ENCODE measurements at places on chromosomes 13 and 19.

- DNase-seq: no peak
These were observed 824.7 kb upstream of the SLITRK5 start for GRCh38 chr13:86846501-86846900.

GRCh38 chr13:45445053-45445452, 19.7 kb upstream of the COG3 start:
- no peak for DNase-seq

- DNase-seq: no peak
These were observed 53.9 kb downstream of the MCF2L start for GRCh38 chr13:113022745-113023574.

DNA sequence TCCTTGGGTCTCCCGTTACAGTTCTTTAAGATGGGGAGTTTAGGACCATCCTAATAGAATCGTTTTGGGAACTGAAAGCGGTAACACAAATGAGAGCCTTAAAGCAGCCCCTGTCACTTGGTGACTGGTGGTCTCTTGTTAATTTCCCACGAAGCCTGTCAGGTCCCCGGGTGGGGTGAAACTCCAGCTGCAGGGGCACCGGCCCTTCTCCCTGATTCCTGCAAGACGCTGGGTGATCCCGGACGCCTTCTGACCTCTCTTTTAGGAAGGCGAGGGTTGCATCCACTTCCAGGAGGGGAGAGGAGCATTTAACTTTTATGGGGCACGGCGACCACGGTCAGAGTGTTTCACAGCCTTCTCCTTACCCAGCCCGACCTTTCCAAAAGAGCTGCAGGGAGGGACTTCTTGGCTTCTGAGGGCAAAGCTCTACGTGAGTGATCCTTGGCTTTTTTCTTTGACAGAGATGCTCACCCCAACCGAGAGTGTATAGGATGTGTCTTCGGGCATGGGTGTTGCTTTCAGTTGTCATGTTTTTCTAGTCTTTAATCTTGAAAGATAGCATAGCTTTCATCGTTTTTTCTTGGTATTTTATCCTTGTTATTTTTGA, 688 bp downstream of the ZNF225 start:
- peak; percentile 8 for DNase-seq

DNA sequence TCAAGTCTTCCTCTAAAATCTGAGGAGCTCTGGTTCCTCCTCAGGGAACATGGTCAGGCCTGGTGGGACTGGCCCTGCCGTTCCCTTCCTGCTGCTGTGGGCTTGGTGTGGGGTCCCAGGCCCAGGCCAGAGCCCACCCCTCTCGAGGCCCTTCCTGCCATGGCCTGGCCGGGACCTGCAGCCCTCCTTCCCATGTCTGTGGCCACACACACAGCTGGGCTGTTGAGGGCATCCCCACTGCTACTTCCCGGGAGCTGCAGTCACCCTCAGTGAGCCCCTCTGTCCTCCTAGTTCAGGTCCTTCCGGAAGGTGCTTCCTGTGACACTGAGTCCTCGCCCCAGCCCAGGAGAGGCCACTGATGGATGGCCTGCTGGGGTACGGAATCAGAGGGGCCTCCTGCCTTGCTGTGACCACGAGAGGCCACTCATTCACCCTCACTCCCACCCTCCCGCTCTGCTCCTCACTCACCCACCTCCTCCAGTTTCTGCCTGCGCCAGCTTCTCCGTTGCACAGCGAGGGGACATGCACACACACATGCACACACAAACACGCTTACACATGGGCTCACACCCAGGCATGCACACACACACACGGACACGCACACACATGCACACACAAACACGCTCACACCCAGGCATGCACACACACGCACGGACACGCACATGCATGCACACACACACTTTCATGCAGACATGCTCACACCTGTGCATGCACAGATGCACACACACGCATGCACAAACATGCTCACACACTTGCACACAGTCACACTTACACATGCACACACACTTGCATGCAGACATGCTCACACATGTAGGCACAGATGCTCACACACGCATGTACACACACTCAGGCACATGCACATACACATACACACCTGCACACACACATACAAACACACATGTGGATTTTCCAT, 7.3 kb upstream of the MCF2L start:
- DNase-seq: no peak

- peak; percentile 73 for DNase-seq
These were observed 8.9 kb upstream of the MYO1F start for GRCh38 chr19:8585894-8586750.

- no peak for DNase-seq
These were observed 479.7 kb downstream of the FOXO1 start for GRCh38 chr13:40186626-40187323.

- DNase-seq: no peak
These were observed 16.2 kb downstream of the ZNF71 start for GRCh38 chr19:56611288-56611687.

DNA sequence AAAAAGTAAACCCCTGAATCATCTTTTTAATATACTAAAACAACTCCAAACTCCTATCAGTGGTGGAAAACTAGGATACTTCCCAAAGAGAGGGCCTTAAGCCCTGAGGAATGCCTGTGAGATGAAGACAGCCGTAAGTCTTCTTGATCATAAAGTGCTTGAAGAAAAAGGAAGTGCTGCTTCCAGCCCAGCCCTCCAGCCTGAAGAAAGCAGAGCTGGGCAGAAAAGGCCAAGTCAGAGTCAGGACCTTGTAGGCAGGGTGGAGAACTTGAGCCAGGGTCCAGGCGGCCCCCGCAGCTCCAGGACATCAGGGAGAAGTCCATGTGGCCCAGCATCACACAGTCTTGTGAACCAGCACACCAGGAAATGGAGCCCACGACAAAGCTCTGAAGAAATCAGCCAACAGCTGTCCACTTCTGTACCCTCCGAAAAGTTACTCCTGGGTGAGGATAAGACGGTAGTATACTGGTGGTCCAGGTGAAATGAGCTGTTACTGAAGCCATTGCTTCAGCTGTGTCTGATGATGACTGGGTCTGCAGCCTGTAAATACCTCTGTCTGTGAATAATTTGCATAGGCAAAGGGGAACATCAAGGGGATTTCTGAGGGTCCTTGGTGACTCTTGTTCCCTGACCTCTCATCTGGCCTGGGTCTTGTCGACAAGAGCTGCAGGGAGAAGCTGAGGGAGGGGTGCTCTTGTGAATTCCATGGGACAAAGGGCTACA, 18.7 kb upstream of the CRYL1 start:
- DNase-seq: no peak

DNA sequence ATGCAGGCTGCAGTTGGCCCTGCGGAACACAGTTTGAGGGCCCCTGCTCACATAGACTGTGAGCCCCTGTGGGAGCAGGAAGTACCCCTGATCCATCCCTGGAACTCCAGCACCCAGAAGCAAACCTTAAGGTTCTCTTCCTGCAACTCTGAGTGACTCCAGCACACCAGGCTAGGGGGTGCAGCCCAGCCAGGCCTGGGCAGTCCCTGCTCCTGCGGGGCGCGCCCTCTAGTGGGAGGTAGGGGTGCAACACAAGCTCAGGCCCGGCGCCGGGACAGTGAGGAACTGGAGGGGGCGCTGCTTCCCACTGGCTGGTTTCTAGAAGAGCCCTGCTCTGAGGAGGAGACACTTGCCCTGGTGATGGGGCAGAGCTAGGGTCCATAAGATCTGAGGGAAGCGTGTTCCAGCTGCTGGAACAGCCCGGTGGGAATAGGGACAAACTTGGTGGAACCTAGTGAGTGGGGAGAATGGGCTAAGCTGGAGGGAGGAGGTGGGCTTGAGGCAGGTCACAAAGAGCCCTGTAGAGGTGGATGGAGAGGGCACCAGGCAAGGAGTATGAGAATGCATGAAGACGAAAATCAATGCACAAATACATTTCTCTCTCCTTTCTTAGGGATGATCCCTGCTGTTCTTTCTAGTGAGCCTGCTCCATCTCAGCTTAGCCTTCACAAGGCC, 5.0 kb downstream of the ZSCAN5A start:
- DNase-seq: peak; percentile 76

GRCh38 chr19:38723990-38724854, 20.1 kb downstream of the CAPN12 start:
- DNase-seq: no peak

- no peak for DNase-seq
These were observed 1073.1 kb downstream of the SLITRK5 start for GRCh38 chr13:88744289-88744688.

GRCh38 chr19:42281146-42281826, 12.2 kb downstream of the CIC start:
- peak; percentile 47 for DNase-seq

DNA sequence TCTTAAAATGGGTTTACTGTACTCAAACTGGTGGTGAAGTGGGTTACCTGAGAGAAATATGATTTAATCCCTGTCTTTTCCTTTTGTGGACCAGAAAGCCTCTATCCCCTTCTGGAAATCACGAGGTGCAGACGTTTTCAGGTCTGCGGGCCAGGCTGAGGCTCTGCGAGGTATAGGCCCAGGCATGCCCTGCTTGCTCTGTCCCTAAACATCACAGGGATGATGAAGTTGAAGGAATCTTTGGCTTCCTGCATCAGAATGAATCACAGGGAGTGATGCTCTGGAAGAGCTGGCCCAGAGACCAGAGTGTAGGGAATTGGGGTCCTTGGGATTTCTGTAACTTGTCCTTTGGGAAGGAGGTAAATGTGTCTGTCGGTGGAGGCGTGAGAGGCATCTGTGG, 18.4 kb upstream of the CHST8 start:
- DNase-seq: no peak

- DNase-seq: no peak
These were observed 12.1 kb downstream of the MIR17HG start for GRCh38 chr13:91359631-91360030.

DNA sequence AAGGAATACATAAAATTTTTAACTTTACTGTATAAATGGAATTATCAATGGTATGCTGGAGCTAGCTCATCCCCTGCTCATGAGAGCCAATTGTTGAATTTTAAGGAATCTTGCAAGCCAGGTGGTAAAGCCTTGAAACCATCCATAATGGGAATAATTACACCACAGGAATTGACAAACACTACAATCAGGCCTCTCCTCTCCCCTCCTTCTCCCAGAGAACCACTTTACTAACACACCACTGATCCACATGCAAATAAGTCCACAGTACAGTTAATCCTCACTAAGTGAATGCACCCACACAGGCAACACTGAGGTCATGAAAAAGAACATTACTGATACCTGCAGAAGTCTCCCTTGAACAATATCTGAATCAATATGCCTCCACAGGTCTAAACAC, 140.5 kb downstream of the KLF12 start:
- DNase-seq: no peak

GRCh38 chr13:36945078-36945477, 25.0 kb upstream of the SMAD9 start:
- no peak for DNase-seq

GRCh38 chr13:23723471-23723870, 153.3 kb downstream of the TNFRSF19 start:
- DNase-seq: no peak

- DNase-seq: peak; percentile 58
These were observed 338 bp downstream of the RGCC start for GRCh38 chr13:41457589-41458186.

GRCh38 chr19:5099701-5100221, 130.8 kb downstream of the KDM4B start:
- DNase-seq: no peak

- no peak for DNase-seq
These were observed 5.2 kb downstream of the CEACAM4 start for GRCh38 chr19:41621654-41622053.

DNA sequence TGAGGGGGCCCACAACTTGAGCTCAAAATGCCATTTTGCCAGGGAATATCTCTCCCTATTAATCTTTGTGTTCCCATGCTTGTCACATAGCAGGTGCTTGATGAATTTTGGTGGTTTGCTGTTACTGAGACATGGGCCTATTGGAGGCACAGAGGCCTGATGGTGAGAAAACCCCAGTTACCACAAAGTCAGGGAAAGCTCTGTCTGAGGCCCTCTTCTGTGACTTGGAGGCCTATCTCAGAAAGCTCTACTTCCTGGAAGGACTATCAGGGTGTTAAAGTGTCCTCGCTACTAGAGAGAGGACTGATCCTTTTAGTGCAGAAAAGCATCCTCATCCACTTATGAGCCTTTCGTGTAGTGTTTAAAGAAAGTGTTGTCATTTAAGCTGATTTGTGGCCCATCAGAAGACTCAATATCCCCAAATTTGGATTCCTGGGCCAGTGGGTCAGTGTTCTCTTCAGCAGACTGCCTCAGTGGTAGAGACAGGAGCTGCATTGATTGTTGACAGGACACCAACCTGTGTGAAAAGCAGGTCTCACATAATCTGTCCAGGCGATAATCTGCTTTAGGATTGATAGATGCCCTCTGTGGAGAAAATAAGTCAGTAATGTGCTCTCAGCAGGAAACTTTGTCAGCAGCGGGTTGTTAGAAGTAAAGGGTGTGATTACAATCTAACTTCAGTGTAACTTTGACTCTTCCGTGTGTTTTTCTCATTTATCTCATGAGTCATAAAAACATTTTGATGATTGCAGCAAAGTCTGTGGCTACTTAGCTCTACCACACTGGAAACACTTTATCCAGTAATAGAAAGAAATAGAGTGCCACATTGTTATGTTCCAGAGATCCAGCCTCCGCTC, 121.0 kb downstream of the AKAP11 start:
- no peak for DNase-seq

DNA sequence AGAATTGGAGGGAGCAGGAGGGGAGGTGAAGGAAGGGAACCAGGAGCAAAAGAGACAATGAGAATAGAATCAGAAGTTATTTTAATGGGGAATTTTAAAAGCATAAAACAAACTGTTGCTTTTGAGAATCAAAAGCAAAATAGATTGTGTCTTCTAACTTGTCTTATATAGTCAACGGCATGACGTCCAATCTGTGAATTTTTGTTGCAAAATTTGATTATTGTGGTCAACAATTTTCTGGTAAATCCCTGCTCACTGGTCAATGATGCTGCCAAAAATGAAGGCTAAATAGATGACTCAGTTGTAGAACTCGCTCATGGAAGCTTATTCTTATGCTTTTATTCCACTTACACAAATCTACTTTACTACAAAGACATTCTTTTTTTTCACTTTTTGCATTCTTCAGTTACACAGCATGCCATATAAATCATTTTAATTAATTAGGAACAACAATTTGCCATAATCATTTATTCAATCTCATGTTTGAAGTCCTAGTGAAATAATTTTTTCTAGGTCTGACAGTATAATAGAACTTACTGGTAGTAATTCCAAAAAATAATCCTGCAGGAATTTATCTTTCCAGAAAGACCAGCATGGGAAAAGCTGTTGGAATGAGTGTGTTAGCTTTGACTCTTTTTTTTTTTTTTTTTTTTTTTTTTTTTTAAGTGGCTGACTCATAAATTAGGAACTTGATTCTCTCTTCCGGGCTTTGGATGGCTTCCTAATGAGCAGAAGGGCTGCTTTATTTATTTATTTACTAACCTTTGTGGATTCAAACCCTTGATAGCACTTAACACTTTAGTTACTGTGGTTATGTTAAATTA, 256.9 kb downstream of the SPRY2 start:
- DNase-seq: no peak

- DNase-seq: peak; percentile 43
These were observed 2.2 kb downstream of the CD70 start for GRCh38 chr19:6588508-6589345.

DNA sequence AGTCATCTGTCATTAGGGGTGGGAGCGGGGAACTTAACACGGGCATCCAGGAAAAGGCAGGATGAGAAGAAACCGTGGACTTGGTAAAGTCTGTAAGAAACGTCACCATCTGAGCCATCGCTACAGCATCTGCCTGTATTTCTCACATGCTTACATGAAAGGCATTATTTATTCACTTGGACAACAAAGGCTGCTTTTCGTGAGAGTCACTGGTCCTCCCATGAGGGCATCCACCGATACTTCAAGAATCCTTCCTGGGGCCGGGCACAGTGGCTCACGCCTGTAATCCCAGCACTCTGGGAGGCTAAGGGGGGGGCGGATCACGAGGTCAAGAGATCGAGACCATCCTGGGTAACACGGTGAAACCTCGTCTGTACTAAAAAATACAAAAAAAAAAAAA, 16.1 kb downstream of the ZNF446 start:
- no peak for DNase-seq

- no peak for DNase-seq
These were observed 4.9 kb downstream of the PCDH20 start for GRCh38 chr13:61410669-61411297.

Measured in stimulated activated naive CD8-positive, alpha-beta T cell treated with anti-CD3 and anti-CD28 coated beads, Interleukin-15, Interleukin-2, amounts not matched to agents 100 U/mL and 50 U/mL, for 24 hours (primary cell).